Activated CD4-positive, alpha-beta T cell treated with anti-CD3 and anti-CD28 coated beads, Interleukin-2, amount 50 U/mL, for 16 hours (primary cell): ENCODE measurements at places on chromosomes 1 and 21.

DNA sequence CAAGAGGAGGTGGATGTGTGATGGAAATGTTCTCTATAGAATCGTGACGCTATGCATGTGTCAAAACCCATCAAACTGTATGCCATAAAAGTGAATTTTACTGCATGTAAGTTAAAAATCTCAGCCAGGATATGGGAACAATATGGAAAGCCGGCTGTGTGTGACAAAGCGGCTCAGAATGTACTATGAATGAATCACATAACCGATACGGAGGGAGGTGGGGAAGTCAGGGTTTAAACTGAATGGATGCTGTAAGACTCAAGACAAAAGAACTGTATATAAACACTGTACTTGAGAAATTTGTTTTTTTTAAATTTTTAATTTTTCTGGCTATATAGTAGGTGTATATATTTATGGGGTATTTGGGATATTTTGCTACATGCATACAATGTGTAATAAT is 111.6 kb upstream of the PDE4B start:
- no peak for DNase-seq

DNA sequence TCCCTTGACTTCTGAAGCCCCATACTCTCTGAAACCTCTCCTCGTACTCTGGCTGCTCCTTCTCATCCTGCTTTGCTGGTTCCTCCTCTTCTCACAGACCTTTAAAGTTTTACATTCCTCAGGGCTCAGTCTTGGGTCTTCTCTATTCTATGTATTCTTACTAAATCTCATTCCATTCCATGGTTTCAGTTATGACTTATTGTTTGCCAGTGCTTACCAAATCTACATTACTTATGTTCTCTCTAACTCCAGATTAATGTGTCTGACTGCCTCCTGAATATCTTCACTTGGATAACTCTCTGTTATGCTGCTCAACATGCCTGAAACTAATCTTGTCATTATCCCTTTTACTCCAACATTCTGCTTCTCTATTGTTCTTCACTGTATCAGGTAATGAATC is 5.4 kb upstream of the SLC35D1 start:
- DNase-seq, result no peak

- DNase-seq, result no peak
Observed at GRCh38 chr1:185325413-185325812, 8.4 kb upstream of the IVNS1ABP start.

GRCh38 chr1:51960262-51960661 is 30.2 kb downstream of the RAB3B start:
- DNase-seq, result no peak

DNA sequence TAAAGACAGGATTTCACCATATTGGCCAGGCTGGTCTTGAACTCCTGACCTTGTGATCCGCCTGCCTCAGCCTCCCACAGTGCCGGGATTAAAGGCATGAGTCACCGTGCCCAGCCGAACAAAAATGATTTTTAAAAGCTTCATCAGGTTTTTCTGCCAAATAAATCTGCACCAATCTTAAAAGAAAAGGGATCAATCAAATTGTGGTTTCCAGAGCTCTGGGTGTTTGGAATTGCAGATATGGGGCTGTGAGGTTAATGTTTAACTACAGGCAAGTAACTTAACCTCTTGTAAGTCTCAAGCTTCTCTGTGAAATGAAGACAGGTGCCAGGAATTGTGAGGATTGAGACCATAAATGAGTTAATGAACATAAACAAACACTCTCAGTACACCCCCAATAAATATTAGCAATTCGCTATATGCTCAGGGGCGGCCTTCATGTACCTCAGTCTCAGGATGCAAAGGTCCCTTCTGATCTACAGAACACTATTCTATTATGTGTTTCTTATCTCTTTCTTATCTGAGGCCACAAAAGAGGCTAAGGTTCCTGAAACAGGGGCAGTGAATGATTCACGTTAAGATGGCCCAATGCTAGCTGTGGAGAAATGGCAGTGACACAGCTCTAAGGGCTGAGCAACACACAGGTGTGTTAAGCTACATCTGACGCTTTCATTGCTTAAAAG is 7.1 kb upstream of the GNPAT start:
- DNase-seq, result no peak

DNA sequence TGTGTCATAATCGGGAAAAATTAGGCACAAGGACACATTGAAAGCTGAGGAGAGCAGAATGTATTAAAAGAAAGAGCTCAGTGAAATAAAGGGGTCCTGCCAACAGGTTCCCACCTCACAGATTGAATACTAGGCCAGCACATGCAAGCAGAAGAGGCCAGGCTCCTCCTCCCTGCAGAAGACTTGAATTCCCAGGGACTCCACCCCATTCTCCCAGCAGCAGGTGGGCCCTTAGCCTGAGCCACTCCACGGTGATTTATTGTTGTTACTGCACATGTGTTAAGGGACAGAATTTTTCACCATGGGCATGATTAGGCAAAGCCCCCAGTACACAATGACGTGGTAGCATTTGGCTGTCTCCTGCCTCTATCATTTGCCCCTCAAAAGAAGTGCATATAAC is 1844.7 kb downstream of the NCAM2 start:
- no peak for DNase-seq

DNA sequence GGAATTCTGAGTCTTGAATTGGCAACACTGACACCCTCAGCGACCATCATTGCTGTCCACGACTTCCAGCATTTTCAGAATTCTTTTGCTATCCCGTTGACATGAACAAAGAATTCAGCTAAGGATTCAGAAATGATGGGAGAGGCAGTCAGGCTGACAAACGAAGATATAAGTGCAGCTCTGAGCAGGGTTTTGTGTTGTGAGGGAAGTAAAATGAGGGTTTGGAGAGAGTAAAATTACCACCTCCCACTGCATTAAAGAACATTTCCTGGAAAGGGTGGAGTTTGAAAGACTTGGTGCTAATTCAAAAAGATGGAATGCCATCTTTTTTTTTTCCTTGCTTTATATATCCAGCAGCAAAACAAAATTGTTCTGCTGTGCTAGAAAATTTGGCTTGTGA is 4.9 kb upstream of the ELK4 start:
- DNase-seq, result no peak

DNA sequence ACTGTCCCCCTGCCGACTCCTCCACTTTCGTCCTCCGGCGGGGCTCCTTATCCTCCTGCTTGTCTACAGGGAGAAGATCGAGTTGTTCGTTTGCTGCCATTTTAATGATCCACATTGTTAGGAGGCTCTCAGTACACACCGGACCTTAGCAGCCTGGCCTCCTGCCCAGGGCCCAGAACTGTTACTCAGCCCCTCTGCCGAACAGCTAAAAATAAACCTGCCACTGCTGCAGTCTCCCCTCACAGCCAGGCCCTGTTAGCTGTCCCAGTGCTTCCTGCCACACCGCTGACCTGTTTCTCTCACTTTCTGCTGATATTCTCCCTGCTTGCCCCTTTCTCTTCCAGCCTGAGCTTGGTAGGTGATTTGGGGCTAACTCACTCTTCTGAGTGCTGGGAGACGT is 8.3 kb downstream of the MAPKAPK2 start:
- DNase-seq, result no peak

GRCh38 chr21:33801424-33802405 is 113.9 kb downstream of the ATP5PO start:
- DNase-seq, result peak; percentile 39

DNA sequence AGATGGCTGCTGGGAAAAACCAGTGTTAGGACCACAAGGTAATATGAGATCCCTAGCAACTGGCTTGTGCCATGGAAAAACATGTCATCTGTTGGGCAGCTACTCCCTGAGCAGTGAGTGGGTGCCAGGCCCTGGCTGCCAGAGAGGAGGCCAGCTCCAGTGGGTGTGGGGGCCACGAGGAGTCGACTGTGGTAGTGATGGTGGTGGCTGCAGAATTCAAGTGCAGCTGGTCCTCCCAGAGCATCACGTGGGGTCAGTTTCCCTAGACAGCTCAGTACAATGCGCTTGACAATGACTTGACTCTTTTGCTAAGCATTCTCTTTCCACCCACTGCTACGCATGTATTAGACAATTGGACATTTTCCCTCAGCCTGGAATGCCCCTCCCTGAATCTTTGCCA is 14.5 kb upstream of the CDC42 start:
- DNase-seq, result no peak

- no peak for DNase-seq
Observed at GRCh38 chr1:240663169-240663879, 51.4 kb upstream of the GREM2 start.

GRCh38 chr1:172238965-172239364 is 181.5 kb upstream of the C1orf105 start:
- no peak for DNase-seq

- DNase-seq, result no peak
Observed at GRCh38 chr1:31837451-31838158, 21.8 kb upstream of the SPOCD1 start.

- no peak for DNase-seq
Observed at GRCh38 chr1:79693441-79694114, 687.0 kb upstream of the ADGRL4 start.

DNA sequence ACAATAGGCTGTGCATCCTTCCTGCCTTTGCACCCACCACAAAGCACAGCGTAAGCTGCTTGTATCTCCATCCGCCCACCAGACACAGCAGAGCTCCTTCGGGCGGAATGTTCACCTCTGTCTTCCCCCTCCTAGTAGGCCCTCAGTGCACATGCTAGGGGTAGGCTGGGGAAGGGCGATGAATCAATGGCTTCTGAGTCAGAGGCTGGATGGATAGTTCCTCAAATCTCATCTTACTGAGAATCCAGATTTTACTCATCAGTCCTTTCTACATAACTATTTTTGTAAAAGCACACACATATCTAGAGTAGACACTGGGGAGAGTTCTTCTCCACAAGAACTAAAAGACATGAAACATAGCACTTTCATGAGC is 73.8 kb downstream of the BCAR3 start:
- peak; percentile 89 for DNase-seq

DNA sequence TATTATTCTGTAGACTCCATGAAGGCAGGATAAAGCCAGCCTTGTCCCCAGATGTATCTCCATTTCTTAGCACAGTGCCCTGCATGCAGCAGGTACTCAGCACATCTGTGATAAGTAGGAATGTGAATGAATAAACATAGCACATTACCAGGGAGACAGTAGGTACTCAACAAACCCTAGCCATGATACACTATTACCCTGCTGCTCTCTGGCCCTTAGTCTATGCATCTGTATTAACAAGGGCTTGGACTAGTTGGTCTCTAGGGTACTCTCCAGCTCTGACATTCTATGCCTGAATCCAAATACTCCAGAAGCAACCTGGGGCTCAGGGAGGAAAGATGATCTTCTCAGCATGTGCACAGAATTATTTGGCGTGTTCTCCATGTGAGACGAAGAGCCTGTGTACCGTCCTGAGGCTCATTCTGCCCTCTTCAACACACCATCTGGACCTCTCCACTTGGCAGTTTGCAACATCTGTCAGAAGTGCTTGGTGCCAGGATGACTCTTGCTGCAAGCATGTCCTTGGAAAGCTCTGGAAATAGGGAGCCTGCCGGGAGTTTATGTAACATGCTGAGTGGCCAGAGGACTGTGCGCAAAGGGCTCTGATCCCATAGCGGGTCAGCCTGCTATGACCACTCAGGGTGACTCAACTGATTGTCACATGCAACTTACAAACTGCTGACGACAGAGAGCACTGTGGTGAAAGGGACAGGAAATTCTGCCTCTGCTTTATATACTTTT is 228.2 kb upstream of the USP24 start:
- no peak for DNase-seq

GRCh38 chr1:58864654-58865053 is 80.8 kb upstream of the JUN start:
- DNase-seq, result no peak

- peak; percentile 69 for DNase-seq
Observed at GRCh38 chr1:172778456-172779455, 119.9 kb downstream of the FASLG start.

DNA sequence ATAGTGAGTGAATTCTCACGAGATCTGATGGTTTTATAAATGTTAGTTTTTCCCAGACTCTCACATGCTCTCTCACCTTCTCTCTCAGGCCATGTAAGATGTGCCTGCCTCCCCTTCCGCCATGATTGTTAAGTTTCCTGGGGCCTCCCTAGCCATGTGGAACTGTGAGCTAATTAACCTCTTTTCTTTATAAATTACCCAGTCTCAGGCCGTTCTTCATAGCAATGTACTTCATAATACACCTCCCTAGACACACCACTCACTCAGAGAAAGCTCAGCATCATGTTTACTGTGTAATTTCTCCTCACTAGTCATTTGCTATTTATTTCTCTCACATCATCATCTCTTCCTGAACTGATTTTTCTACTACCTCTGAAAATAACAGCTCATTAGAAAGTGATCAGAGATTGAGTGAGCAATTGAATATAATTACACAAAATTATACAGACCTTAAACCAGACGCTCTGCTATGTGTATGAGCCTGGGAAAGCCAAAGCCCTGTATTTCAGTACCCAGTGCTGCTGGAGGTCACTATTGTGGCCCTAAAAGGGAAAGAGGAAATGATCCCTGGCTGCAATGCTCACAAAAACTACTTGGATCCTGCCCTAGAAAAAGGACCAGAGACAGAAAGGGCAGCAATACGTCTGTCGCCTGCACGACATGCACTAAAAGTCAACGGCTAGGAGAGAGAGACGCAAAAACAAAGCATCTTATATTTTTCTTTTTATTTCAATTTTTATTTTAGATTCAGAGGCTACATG is 284.5 kb downstream of the DSCAM start:
- DNase-seq, result no peak

- no peak for DNase-seq
Observed at GRCh38 chr1:45914836-45915235, 111.4 kb downstream of the MAST2 start.

DNA sequence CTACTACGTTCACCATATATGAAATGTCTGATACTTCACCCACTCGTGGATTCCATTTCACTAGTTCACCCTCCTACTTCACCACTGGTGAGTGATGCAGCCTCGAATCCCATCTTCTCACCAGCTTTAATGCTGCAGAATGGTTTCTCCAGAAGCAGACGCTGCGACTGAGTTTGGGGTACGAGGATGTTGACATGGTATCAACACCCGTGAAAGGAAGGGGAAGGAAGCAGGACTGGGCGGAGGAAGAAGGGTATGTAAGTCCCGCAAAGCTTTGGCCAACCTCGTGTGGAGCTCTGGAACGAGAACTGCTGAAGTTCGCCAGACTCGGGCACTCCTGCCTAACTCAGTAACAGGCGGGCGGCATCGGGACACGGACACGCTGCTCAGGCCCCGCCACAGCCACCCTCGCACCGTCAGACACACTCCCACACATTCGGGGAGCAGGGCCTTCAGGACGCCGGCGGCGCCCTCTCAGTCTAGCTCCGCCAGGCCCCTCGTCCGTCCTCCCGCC is 833 bp upstream of the DIP2A start:
- peak; percentile 37 for DNase-seq

DNA sequence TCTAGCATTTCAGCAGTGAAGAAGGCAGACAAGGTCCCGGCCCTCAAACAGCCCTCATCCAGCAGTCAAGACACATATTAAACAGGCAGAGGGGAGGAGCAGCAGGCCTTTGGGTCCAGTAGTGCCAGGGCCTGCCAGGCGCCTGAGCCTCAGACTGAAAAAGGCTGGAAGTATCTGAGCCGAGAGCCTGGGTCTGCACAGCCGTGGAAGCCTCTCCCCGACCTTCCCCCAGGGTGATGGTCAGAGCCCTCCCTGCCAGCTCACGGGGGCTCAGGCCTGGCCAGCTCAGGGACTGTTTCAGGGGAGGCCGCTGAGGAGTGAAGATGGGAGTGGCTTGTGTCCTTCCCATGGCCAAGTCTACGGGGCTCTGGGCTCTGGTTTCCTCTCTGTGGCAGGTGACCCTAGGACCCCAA is 565.2 kb downstream of the PTPRU start:
- no peak for DNase-seq

- DNase-seq, result no peak
Observed at GRCh38 chr1:7371926-7372325, 399.2 kb upstream of the VAMP3 start.
